ENCODE measurements at places on chromosomes 7 and 10.

- DNase-seq: no peak
These were observed 5.6 kb downstream of the DOCK1 start for GRCh38 chr10:126910798-126911197.

DNA sequence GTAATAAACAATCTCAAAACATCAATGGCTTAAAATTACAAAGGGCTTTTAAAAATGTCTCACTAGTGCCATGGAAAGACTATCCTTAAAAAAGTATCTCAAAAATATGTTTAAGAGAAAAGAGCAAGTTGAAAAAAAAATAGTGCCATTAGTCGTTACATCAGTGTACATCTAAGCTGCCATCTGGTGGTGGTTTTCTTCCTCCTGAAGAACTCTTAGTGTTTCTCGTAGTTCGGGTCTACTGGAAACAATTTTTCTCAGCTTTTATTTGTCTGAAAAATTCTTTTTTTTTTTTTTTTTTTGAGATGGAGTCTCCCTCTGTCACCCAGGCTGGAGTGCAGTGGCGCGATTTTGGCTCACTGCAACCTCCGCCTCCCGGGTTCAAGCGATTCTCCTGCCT lies 5.9 kb upstream of the GARIN1A start:
- no peak for DNase-seq

GRCh38 chr10:114648368-114648767 lies 9.7 kb downstream of the ABLIM1 start:
- DNase-seq: no peak

DNA sequence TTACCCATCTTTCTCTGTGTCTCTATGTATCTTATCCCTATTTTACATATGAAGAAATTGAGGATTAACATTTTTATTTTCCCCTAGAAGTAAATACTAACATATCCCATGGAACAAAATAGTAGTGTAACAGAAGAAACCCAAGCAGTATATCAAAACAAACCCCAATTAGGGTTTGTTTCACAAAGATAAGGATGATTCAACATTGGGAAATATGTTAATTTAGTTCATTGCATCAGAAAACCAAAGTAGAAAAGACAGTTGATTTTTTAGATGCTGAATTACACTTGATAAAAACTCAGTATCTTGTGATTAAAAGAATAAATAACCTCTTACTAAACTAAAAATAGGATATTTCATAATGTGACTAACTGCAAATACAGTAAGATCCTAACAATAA lies 87.8 kb downstream of the GLCCI1 start:
- DNase-seq: no peak

DNA sequence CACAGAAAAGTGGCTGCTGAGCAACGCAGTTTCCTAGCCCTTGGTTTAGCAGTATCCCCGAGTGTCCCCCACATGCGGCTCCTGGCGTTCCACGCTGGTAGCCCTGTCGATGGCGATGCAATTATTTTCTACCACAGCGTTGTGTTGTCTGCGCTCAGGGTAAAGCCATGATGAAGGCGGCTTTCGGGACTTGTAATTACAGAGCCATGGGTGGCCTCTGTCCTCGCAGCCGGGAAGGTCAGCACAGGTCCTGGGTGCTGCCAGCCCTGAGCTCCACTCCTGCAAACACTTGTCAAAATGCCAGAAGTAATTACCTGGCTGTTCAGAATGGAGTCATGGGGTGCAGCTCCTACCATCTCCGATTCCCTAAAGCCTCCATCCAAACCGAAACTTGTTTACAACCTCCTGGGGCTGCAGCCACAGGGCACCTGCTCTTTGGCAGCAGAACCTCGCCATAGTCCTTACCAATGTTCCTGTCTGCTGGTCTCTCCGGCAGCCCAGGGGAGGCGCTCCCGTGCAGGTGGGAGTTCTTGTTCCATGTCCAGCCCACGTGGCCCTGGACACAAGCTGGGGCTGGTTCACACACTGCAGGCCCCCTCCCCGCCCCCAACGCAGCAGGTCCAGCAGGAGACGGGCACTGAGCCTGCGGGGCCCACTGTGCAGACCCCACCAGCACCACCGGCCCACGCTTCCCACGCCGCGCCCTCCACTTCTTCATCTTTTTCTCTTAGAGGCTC lies 512.6 kb downstream of the PTPRN2 start:
- DNase-seq: peak; percentile 33

- no peak for DNase-seq
These were observed 31.0 kb downstream of the PHYH start for GRCh38 chr10:13268841-13269240.

DNA sequence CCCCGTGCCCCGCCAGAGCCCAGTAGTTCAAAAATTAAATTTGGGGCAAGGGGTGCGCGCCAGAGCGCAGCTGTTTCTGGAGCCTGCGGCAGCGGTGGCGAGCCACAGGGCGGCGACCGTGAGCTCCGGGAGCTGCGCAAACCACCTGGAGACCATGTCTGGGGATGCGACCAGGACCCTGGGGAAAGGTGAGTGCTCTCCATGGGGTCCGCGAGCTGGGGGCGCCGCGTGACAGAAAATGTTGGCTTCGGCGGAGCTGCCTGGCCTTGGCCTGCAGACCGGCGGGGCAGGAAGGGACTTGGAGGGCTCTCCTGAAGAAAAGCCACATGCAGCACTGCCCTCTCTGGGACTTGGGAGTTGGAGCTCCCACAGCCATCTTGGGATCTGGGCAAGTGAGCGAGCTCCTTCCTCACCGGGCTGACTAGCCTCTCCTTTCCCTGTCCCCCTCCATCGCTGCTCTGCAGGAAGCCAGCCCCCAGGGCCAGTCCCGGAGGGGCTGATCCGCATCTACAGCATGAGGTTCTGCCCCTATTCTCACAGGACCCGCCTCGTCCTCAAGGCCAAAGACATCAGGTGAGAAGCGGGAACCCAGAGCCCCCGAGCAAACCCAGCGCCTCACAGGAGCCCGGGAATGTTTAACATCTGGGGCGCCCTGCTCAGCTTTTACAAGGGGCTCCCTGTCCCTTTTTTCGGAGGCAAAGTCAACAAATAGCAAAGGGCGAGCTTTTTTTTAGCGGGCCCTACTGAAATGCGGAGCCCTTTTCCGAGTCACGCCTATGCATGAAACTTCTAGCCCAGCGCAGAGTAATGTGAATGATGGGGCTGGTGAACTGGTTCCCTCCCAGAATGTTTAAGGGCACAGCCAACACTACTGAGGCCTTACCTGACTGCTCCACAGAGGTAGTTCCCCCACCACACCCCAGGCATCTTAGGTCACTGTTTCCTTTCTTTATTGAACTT lies 6.1 kb downstream of the GSTO2 start:
- no peak for DNase-seq

DNA sequence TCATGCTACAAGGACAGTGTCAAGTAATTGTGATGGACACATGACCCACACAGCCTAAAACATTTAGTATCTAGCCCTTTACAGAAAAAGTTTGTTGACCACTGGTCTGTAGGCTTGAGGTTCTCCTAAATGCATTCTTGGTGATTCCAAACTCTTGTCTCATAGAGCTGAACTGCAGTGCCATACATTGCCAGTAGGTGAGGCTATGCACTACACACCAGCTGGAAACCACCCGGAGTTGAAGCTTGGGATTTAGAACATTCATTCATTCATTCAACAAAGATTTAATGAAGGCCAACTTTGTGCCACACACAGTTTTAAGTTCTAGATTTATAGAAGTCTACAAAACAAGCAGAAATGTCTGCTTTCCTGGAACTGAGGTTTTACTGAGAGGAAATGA lies 77.3 kb upstream of the TCF7L2 start:
- DNase-seq: no peak

DNA sequence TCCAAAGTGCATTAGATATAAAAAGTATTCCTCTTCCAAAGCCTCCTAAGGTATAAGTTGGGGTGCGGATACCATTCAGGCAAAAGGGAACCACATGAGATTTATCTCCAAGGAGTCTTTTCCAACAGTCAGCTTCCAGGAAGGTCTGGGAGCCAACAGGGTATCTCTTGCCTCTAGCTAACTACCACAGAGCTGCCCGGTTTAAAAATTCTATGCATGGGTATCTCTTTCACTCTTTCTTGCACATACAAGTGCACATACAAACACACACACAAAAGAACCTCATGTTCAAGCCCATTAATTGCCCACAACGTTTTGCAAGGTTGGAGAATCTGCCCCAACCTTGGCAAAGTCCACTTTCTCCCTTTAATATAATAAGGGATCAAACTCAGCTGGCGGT lies 80.7 kb downstream of the CDK6 start:
- no peak for DNase-seq

DNA sequence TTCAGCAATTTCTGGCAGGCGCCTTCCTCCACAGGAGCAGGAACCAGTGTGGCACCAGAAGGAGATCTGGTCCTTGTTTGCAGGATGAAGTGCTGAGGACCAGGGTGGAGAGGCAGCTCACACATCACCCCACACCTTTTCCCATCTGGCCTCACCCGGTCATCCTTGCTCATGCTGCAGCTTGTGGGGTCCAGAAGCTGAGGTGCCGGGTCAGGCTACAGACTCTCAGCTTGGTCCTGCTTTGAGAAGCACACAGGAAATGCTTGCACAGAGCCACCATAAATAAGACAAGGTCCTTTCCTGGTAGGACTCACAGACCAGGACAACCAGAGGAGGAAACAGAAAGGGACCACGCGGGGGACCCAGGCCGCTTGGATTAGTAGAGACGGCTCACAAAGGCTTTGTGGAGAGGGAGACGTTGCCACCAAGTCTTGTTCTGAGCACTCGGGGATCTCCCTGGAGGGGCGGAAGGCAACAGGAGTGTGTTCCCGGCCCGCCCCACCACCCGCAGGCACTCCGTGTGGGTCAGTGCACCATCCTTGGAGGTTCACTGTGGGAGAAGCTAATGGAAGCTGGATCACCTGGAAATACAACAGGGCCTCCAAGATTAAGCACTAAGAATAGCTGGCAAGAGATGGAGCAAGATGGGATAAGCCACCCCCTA lies 29.6 kb upstream of the EN2 start:
- DNase-seq: no peak

GRCh38 chr10:3825244-3825643 lies 40.2 kb upstream of the KLF6 start:
- no peak for DNase-seq

- DNase-seq: no peak
These were observed 131.1 kb downstream of the MAPK8 start for GRCh38 chr10:48437546-48437945.

GRCh38 chr7:13489386-13489785 lies 500.1 kb downstream of the ETV1 start:
- no peak for DNase-seq

DNA sequence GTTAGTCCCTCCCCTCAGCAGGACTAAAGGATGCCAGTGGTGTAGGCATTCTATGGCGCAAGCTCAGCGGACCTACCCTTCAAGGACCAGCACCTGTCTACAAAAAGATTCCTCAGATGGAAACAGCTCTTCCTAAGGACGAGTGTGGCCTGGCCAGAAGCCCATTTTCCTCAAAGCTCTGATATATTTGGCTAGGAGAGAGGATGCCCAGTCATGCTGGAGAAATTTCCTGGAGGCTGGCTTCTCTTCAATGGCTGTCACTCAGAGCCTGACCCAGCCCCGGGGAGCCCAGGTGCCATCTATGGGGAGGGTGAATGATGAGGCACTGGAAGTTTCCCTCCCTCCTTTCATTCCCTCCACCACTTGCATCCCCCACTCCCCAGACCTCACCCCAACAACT lies 111.5 kb downstream of the PLXNA4 start:
- no peak for DNase-seq
